ENCODE measurements at places on chromosomes 3 and 15. TPM values are rescaled to one million over a fixed set of nuclear protein-coding genes. Genes with fewer than 3 reads are reported as not detected.

Gene RTP1
- total RNA-seq = 0.41 TPM

- DNase-seq = no peak
Observed at GRCh38 chr3:149214702-149215101, 6.9 kb downstream of the CP start.

DNA sequence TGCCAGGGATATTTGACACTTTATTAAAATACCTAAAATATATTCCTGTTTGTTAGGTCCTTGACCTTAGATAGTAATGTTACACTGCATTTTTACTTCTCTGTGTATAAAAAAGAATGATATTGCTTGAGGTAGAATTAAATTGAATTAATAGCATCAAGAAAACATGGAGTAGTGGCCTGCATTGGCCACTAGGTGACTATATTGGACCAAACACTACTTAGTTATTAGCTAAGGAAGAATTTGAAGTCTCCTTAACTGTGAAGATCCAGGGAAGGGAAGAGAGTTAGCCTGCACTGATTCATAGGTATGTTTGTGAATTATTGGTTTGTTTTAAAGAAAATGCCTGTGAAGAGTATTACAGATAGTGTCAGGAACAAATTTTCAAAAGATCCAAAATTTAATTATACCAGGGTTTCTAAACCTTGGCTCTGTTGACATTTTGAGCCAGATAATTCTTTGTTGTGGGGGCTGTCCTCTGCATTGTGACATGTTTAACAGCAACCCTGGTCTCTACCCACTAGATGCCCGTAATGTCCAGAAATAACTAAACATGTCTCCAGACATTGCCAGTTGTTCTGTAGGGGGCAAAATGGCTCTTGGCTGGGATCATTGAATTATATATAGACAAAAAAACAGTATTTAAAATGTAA, 103.6 kb upstream of the THSD4 start:
- no peak for DNase-seq

DNA sequence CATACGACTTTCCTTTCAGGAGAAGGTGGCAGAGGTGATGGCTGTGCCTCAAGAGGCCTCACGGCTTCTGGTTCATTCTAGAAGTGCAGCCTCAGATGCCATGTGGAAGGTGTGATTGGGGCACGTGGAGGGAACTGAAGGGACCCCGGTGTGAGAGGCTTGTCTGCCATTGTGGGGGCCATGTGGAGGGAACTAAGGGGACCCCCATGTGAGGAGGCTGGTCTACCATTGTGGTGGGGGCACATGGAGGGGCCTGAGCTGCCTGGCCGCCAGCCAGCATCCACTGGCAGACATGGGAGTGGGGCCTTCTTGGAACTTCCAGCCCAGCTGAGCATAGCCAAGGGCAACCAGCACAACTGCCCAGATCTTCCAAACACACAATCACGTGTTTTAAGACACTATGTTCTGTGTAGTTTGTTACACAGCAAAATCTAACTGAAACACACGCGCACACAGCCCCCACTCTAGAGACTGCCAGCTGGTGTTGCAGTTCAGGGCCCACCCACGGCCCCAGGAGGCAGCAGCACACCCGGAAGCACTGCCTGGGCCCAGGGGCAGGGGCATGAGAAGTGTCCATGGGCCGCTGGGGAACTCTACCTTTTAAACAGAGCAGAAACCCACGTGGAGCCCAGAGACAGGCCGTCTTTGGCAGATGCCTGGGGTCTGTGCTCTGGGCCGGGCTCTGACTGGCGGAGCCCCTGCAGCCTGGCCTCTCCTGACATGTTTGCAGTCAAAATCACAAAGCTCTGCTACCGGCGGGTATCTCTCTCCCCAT, 66.8 kb downstream of the IQSEC1 start:
- no peak for DNase-seq

- no peak for DNase-seq
Observed at GRCh38 chr3:173467501-173467900, 70.0 kb downstream of the NLGN1 start.

GRCh38 chr15:80404761-80405553, 775 bp downstream of the ARNT2 start:
- peak; percentile 61 for DNase-seq

- no peak for DNase-seq
Observed at GRCh38 chr3:80238606-80239005, 470.8 kb upstream of the ROBO1 start.

GRCh38 chr3:117003501-117003900, 293.9 kb downstream of the TUSC7 start:
- DNase-seq = no peak

- DNase-seq = no peak
Observed at GRCh38 chr3:42265059-42265991, 660 bp downstream of the CCK start.

- DNase-seq = no peak
Observed at GRCh38 chr3:39415983-39416382, 9.5 kb downstream of the RPSA start.
